ENCODE measurements at places on chromosomes 3 and 15.

DNA sequence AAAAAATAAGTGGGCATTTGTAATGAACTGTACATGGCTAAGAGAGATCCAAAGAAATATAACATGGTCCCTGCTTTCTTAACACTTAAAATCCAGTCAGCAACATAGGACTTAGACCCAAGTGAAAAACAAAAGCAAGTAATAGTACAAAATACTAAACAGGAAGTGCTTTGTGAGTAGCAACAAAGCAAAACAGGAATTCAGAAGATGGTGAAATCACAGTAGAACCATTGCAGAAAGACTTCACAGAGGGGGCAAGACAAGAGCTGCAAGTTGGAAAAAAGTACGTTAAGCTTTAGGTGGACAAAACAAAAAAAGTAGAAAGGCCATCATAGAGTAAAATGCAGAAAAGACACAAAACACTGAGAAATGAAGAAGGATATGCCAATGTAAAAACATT lies 116.0 kb downstream of the TBC1D5 start:
- no peak for DNase-seq

- no peak for DNase-seq
Measured at GRCh38 chr3:109442531-109442930, 105.2 kb upstream of the DPPA4 start.

DNA sequence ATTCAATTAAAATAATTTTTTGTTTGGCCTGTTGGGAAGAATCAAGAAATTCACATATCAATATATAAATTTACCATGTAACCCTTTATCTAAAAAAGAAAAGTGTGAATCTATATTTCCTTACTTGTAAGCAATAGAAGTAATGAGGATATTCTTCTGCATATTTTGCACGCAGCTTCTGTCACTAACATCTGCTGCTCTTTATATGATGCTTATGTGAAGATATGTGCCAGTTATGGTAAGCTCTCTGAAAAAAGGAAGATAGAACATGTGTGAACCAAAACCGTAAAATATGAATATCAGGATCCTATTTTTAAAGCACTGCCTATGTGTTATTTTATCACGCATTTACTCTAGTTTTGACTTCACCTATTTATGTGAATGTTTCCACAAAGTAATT lies 96.4 kb upstream of the ATP11B start:
- no peak for DNase-seq

DNA sequence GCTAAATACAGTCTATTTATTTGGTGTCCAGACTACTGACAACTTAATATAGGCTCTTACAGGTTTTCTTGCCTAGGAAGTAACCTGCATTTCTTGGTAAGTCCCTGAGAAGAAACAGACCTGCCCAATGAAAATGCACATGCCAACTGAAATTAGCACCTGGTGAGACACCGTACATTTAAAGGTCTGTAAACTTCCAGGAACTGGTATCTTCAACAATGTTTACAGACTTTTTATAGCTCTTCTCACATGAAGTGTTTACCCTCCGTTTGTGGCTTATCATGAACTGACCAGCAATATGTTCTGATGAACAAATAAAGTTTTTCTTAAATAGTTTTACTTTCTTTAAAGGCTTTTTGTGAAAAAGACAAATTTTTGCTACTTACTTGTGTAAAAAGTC lies 93.3 kb downstream of the PCCB start:
- DNase-seq, result no peak

- DNase-seq, result no peak
Measured at GRCh38 chr3:55545995-55546394, 58.9 kb upstream of the WNT5A start.

GRCh38 chr15:63434576-63435186 lies 53.0 kb upstream of the CA12 start:
- DNase-seq, result no peak

DNA sequence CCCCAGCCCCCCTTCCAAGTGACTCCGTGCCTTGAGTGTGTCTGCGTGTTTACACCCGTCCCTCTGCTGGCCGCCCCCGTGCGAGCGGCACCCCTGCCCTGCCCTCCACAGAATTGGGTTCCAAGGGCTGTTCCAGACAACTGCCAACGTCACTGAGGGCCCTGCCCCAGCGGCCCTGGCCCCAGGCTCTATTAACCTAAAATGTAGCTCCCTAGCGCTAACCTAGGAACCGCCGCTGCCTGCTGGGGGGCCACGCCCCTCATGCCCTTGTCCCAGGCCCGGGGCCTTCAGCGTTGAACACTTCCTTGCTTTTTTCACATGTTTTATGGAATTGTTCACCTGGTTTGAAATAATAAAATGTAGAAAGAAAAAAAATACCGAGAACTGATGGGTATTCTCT lies 10.0 kb upstream of the SEMA3B start:
- no peak for DNase-seq

DNA sequence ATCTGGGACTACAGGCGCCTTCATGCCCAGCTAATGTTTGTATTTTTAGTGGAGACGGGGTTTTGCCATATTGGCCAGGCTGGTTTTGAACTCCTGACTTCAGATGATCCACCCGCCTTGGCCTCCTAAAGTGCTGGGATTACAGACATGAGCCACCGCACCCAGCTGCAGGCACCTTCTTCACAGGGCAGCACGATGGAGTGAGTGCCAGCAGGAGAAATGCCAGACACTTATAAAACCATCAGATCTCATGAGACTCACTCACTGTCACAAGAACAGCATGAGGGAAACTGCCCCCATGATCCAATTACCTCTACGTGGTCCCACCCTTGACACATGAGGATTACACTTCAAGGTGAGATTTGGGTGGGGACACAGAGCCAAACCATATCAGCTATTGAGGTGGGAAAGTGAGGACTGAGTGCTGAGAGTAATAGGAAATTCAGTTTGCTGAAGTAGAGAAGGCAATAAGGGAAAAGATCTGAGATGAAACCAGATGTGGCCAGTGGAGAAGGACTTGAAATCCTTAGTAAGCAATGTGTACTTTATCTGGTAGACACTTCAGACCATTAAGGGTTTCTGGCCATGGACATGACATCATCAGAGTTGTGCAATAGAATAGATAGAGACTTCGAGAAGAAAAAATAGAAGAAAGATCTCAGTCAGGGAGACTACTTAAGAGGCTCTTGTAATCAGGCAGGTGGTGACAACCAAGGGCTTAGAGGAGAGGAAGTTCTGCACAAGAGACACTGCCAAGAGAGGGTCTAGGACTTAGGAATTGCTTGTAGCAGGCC lies 18.1 kb upstream of the ATP13A5 start:
- DNase-seq, result no peak

- no peak for DNase-seq
Measured at GRCh38 chr3:46942481-46943236, 33.9 kb downstream of the CCDC12 start.

- no peak for DNase-seq
Measured at GRCh38 chr3:156818273-156818651, 7.9 kb upstream of the LEKR1 start.

GRCh38 chr3:117987256-117987655 lies 1047.4 kb downstream of the IGSF11 start:
- DNase-seq, result no peak

DNA sequence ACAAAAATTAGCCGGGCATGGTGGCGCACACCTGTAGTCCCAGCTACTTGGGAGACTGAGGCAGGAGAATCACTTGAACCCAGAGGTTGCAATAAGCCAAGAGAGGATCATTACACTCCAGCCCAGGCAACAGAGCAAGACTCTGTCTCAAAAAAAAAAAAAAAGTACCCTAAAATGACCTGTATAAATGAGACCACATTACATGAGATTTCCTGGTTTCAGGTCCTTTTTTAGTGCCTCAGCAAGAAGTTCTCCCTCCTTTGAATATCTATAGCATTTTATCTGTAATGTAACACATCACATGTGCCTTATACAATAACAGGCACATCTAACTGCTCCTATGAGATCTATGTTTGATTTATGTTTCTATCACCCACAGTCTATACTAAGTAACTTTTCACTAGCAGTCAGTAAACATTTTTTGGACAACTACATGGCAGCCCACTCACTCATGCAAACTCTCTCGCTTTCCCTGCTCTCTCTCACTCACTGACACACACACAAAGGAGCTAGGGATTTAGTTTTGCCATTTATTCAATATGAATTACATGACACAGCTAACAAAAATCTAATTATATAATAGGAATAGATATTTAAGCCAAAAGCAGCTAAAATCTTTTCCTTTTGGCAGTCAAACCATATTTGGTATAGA lies 34.1 kb downstream of the ADAM10 start:
- DNase-seq, result no peak

GRCh38 chr3:112121577-112122547 lies 11.2 kb downstream of the GCSAM start:
- no peak for DNase-seq

DNA sequence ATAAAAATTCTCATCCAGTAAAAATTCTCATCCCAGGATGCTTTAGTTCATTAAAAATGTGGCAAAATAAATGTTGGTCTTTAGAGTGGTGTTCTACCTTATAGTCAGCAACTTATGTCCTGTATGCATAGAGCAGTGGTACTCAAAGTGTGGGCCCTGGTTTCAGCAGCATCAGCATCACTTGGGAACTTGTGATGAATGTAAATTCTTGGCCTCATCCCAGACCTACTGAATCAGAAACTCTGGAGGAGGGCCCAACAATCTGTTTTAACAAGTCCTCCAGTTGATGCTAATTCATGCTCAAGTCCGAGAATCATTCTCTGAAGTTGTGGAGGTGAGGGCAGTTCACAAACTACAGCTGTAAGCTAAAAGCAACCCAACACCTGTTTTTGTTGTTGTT lies 307.3 kb upstream of the SATB1 start:
- DNase-seq, result no peak
